ENCODE measurements at places on chromosomes 2 and 18.
A peak's percentile ranks its signal among the peaks of the same experiment; 100 is the strongest.

DNA sequence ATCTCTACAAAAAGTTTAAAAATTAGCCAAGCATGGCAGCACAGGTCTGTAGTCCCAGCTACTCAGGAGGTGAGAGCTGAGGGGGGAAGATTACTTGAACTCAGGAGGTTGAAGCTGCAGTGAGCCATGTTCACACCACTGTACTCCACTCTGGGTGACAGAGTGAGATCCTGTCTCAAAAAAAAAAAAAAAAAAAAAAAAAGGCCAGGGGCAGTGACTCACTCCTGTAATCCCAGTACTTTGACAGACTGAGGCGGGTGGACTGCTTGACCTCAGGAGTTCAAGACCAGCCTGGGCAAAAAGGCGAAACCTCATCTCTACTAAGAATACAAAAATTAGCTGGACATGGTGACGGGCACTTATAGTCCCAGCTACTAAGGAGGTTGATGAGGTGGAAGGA, 37.0 kb downstream of the PUM2 start:
- DNase-seq = no peak

- DNase-seq = no peak
Observed at GRCh38 chr2:197258580-197258979, 52.0 kb downstream of the ANKRD44 start.

DNA sequence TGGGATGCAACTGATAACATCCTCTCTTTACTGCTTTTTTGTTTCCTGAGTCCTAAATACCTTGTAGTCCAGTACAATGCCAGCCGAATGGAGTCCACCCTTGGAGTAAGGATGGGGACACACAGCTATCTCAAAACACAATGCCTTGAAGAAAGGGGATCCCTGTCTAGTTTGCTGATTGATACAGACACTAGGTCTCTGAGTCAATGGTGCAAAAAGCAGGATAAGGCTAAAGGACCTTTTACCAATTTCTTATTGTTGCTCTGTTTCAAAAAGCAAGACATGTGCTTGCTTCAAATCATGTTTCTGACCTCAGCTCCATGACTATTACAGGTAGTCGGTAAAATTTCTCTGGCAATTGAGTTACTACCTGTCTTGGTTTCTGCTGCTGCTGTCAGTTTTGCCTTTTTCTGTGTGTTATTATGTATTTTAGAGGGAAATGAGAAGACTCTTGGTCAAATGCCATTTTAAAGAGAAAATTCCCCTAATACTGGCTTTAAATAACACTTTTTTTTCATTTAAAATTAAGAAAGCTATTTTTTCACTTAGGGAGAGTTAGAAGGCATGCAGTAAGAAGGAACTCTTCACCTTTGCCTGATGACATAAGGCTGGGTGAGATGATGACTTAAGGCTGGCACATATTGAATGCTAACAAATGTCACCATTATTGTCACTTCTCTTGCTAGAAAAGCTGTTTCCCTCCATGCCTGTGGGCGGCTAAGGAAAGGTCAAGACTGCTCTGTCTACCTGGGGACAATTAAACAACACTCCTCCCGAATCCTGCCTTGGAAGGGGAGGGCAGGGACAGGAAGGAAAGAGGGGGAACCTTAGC, 4.9 kb upstream of the FIGLA start:
- no peak for DNase-seq

- DNase-seq = no peak
Observed at GRCh38 chr2:145254291-145254690, 734.4 kb upstream of the ZEB2 start.

- DNase-seq = no peak
Observed at GRCh38 chr2:205511221-205511620, 171.1 kb upstream of the NRP2 start.

DNA sequence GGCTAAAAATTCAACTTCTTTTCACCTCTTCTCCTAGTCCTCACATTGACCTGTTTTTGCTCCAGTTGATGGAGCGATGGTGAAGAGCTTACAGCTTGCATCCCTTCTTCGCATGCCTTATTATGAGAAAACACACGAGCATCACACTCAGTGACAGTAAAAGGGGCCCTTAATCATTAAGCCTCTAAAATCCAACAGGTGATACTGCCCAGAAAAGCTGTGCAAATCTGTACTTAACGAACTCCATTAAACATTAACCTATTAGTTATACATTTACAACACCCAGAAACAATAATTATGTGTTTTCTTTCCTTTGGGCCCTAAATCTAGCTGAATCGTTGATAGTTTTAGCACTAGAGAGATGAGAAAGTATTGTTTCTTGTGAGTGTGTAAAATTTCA, 54.8 kb downstream of the LAMA1 start:
- no peak for DNase-seq

- no peak for DNase-seq
Observed at GRCh38 chr2:15720561-15721307, 129.1 kb downstream of the DDX1 start.

DNA sequence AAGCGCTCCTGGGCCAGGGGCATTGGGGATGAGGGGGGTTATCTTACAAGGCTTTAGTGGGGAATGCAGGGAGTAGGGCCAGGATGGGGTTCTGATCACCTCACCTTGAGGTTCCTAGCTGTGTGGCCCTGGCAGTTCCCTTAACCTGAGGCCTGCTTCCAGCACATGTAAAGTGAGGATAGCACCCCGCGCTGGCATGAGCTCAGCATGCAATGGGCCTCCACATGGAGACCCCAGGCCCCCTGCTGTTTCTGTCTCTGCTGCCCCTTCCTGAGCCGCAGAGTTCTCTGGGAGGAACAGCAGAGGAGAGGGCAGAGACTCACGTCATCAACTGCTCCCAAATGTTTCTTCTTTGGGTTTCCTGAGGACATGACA, 8.6 kb upstream of the TEX51 start:
- no peak for DNase-seq

DNA sequence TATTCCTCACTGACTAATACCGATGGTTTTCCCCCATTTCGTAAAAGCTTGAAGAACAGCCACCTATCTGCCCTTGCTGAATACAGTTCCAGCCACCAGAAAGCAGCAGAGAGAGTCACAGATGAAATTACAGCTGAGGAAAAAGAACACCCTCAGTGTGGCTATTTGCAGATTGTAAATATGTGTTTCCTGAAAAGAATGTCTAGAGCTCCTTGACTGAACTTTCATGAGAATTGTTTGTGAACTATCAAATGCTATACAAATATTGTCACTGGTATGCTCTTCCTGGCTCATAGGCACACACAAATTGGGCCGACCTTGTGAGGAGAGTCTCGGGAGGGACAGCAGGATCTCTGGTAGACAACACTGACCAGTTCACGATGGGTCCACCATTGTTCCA, 58.1 kb upstream of the TTC39C start:
- no peak for DNase-seq

DNA sequence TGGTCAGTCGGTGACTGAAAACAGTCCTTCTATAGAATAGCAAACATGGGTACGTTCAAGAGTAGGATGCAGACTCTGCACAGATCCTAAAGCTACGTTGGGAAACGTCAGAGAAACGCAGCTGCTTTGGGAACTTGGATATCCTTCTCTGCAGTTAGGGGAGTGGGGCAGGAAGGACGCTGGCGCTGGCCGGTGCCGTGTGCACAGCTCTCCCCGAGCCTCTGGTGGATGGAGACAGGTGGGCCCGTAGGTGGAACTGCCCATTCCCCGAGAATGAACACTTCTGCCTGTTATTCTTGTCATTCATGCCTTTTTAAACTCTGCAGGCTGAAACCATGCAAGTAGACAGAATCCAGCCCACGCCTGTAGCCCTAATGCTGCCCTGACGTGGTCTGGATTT, 91.7 kb upstream of the MBOAT2 start:
- DNase-seq = no peak

DNA sequence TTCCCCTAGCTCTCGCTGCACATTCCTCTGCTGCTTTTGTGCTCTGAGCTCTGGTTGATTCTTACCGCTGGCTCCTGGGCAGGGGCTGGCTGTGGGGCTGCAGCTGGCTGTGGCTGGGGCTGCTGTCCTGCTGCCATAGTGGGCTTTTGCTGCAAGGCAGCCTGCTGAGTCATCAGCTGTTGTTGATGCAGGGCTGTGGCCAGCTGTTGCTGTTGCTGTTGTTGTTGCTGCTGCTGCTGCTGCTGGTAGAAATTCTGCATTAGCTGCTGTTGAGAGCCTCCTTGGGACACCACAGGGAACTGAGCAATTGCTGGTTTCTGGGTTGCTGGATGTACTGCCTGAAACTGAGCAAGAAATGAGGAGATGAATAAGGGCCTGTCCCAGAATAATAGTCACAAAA, 77.2 kb upstream of the NFU1 start:
- DNase-seq = no peak

DNA sequence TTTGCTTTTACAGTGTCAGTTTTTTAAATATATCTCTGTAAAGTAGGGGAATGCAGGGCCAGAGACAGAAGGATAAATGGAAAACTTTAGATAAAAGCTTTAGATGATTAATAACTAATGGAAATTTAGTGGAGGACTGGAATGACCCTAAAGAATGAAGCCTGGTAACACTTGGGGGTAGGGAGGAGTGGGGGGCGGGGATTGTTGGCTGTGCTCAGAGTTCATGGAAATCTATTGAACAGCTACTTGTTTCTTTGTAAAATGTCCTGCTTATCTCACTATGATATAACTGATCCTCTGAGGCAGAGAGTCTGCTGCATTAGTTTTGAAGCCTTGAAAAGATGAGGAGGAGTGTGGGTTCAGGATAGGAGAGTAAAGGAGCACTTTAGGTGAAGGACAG, 90.5 kb downstream of the TMEM185B start:
- no peak for DNase-seq

- peak; percentile 68 for DNase-seq
Observed at GRCh38 chr2:26942543-26943295, 27.7 kb upstream of the MAPRE3 start.

DNA sequence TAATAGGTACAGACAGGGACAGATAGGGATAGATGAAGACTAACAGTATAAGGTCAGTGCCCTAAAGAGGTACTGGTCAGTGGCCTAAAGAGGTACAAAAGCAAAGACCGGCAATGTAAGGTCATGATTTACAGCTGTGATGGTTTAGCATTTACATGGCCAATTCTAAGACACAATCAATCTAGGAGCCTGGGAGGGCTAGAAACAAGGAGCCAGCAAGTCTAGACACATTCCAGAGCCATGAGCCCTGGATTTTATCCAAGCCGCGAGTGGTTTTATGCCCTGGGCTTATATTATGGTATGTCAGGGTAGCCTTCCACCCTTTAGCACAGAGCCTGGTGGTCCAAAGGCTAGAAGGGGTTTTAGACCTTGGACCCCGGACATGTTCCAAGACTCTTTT, 124.2 kb downstream of the CBLN2 start:
- DNase-seq = no peak

GRCh38 chr18:45416168-45416567, 199.1 kb upstream of the SLC14A2 start:
- no peak for DNase-seq
